ENCODE measurements at places on chromosomes 12 and 14.

DNA sequence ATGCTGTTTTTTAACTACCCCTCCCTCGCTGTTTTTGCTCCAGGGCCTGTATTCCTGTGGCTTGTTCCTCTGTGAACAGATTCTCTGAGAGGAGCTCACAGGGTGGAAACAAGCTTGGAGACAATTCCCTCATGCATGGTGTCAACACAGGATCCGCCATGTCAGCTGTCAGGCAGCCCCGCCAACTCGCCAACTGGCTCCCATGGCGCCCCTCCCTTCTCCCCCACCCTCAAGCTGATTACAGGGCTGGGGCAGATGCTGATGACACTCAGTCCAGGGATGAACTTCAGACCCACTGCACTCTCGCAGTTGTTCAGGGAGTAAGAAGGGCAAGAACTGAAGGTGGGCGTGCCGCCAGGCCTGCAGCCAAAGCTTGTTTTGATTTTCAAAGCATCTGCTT, 229.9 kb downstream of the NTF3 start:
- no peak for DNase-seq

GRCh38 chr12:32559434-32559833, 119.7 kb upstream of the DNM1L start:
- no peak for DNase-seq

- DNase-seq = no peak
Measured at GRCh38 chr12:11881835-11882234, 188.9 kb upstream of the BCL2L14 start.

DNA sequence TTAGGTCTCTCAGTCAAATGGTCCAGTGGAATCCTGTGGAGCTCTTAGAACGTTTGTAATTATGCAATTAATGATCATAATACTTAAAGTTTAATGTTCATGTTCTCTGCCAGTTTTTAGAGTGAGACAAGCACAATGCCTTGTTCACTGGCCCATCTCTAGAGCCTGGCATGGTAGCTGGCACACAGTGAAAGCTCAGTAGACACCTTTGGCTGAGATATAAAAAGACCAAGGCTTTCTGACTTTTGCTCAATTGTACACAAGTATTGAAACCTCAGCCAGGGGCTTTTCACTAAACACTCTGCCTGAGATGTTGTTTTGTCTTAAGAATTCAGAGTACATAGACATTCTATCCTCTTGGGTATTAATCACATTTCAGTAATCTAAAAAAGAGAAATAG, 241.8 kb upstream of the ATP2B1 start:
- DNase-seq = no peak

GRCh38 chr12:17206553-17206952, 600.6 kb upstream of the LMO3 start:
- DNase-seq = no peak

DNA sequence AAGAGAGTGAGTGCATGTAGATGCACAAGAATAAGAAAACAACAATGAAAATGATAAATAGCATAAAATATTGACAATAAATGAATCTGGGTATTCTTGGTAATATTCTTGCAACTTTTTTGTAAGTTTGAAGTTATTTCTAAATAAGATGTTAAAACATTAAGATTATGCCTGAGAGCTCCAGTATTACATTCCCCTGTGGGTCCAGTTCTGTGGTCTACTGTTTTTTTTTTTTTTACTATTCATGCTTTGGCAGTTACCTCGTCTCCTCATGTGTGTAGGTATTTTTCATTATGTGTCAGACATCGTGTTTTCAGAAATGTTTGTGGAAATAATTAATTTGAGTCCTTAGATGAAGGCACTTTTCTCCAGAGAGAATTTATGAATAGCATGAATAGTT, 386.2 kb downstream of the AACS start:
- no peak for DNase-seq

GRCh38 chr14:100857233-100857922, 31.5 kb downstream of the MEG3 start:
- no peak for DNase-seq

GRCh38 chr12:104712477-104712876, 245.6 kb downstream of the SLC41A2 start:
- DNase-seq = no peak

DNA sequence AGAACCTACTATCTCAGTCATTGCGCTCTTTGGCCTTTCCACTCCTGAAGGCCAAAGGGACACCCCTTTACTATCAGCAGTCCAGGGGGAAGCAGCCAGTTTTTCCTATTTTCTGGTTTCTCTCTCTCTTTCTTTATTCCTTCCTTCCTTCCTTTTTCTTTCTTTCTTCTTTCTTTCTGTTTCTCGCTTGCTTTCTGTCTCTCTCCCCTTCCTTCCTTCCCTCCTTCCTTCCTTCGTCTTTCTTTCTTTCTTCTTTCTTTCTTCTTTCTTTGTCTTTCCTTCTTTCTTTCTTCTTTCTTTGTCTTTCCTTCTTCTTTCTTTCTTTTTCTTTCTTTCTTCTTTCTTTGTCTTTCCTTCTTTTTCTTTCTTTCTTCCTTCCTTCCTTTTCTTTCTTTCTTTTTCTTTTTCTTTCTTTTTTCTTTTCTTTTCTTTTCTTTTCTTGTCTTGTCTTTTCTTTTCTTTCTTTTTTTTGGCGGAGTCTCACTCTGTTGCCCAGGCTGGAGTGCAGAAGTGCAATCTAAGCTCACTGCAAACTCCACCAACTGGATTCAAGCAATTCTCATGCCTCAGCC, 64.9 kb upstream of the OTX2 start:
- no peak for DNase-seq

GRCh38 chr12:14129611-14130195, 148.3 kb upstream of the GRIN2B start:
- DNase-seq = no peak

- no peak for DNase-seq
Measured at GRCh38 chr12:113587720-113588119, 116.0 kb upstream of the LHX5 start.

DNA sequence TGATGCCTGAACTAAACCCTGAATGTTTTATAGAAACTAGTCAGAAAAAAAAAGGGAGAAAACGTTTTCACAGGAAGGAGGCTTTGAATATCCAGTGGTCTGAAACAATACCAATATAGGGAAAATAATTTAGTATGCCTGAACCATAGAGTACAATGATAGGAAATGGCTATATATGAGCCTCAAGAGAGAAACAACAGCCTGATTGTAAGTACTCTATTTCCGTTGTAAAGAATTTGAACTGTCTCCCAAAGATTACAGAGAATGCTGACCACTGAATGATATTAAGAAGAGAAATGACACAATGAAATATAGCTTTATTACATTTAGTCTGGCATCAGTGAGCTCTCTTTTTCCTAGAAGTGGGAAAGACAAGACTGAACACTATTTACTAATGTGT, 5.5 kb upstream of the GABARAPL1 start:
- DNase-seq = no peak

- no peak for DNase-seq
Measured at GRCh38 chr14:99245564-99246511, 26.2 kb downstream of the BCL11B start.

- peak; percentile 5 for DNase-seq
Measured at GRCh38 chr12:22100958-22101748, 55.1 kb downstream of the CMAS start.

GRCh38 chr12:111408116-111408440, 2.4 kb downstream of the SH2B3 start:
- no peak for DNase-seq

DNA sequence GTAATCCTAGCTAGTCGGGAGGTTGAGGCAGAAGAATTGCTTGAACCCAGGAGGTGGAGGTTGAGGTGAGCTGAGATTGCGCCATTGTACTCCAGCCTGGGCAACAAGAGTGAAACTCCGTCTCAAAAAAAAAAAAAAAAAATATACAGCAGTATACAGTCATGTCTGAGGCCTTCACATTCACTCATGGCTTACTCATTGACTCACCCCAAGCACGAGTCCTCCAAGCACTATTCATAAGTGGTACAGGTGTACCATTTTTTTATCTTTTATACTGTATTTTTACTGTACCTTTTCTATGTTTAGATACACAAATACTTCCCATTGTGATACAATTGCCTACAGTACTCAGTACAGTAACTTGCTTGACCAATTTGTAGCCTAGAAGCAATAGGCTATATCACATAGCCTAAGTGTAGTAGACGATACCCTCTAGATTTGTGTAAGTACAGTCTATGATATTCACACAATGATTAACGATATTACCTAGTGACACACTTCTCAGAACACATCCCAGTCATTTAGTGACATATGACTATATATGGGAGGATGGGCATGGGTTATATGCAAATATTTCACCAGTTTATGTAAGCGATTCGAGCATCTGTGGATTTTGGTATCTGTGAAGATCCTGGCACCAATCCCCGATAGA, 12.2 kb downstream of the LLPH start:
- DNase-seq = no peak

GRCh38 chr12:25853316-25854095, 105.0 kb upstream of the RASSF8 start:
- DNase-seq = no peak

DNA sequence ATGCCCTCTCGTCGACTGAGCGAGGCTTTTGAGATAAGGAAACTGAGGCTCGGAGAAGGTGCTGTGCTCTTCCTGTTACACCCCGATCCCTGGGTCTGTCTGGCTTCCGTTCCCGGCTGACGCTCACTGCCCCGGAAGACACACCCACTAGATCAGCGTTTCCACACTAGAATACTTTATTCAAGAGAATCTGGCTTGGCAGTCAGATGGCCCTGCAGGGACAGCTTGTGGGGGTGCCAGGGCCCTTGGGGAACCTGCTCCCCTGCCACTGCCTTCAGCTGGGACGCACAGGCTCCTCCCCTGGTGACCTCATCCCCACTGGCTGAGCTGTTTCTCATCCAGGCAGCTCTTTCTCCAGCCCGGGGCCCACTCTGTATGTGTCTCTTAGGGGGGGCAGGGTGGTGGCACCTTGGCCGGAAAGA, 13.7 kb downstream of the PGF start:
- DNase-seq = no peak

DNA sequence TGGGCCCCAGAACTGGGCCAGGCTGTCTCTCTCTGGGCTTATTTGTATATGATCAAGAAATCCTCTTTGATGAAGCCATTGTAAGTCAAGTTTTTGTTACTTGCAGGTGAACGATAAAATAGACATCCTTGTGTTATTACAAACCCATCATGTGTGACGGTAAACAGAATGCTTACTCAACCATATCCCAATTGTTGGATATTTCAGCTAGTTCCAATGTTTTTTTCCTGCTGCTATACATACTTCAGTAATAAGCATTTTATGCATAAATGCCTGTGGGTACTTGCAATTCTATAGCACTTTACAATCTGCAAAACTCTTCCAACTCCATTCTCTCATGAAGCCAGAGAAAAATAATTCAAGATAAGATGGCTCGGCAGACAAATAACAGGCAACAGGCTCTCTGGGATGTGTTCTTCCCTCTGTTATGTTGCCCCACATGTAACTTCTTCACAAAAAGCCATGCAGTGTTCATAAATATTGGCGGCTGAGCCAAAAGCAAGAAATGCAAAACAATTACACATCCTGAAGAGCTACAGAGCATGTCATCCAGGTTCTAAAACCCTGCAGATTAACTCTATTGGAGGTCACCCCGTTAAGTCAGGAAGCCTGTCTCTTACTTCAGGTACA, 69.5 kb downstream of the CLMN start:
- no peak for DNase-seq

DNA sequence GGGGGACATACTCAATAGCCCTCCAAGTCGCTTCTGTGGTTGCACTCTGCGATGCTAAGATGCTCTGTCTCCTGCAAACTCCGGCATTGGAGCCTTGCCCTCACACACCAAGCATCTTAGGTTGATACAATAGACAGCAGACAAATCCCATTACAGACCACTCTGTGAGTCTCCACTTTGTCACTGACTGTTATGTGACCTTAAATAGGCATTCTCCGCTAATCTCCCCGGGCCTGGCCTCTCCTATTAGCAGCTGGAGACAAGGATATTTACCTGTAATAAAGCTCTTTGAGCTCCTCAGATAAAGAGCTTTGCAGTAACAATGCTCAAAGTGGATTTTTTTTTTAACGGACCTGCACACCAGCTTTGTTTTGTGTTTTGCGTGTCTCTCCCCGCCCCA, 479.7 kb upstream of the TBX3 start:
- no peak for DNase-seq

- no peak for DNase-seq
Measured at GRCh38 chr12:57554453-57554852, 4.6 kb downstream of the KIF5A start.

DNA sequence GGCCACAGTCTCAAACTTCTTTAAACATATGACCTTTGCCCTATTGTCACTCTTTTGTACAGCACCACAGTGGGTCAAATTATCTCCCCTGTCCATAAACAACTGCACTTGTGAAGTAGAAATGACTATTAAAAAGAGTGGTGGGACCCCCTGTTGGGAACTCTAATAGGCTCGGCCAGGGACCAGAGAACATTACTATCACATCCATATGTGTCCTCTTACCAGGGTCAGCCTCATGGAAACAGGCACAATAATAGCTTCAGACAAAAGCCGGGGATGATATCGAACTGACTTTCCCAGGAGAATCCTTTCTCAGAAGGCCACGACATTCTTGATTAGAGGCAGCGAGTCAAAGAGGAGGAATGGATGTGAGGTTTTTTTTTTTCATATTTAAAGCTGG, 96.6 kb downstream of the NKX2-1 start:
- DNase-seq = no peak

- DNase-seq = peak; percentile 64
Measured at GRCh38 chr12:108618079-108618952, 15.4 kb downstream of the SELPLG start.

DNA sequence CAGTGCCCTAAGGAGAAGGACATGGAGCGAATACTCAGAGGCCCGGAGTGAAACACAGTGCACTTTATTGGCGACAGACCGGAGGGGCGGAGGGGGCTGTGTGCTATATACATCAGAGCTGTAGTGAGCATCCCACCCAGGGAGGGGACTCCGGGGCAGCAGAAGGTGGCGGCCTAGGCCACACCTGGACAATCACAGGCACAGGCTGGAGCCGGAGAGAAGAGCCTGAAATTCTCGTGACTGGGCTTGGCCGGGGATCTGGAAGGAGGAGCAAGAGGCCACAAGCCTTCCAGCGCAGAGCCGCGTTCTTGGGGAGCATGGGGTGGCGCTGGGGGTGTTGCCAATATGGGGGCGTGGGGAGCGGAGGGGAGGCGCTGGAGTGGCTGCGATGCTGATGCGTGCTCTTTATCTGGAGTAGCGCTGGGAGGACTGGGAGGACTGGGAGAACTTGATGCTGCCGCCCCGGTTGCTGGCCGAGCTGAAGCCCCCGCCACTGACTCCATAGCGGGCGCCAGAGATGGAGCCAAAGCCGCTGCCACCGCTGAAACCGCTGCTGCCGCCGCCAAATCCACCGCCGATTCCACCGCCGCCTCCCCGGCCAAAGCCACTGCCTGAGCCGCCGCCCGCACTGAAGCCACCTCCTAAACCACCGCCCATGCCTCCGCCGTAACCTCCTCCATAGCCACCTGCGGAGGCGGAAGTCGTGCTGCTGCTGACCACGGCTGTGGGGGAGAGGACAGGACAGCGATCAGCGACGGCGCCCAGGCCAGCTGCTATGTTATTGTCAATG, 6.1 kb downstream of the KRT3 start:
- DNase-seq = no peak

GRCh38 chr12:19138551-19138950, 9.0 kb downstream of the PLEKHA5 start:
- DNase-seq = no peak
